Cortex of kidney (tissue), 1 donor: ENCODE measurements at places on chromosomes 2 and 18.

DNA sequence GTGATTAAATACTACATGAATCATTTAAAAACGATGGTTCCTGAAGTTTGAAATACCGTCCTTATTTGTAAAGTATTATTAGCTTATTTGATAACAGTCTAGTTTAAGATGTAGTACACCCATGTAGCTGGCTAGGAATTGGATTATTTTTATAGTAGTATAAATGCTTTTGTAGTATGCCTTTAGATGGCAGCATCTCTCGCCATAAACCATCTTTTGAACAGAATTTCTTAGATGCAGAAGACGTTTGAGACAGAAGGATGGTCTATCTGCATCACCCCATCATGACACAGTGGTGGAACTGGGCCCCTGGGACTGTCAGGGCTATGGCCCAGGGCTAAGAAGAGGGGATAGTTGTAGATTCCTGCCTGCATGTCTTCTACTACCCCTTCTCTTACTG, 152.7 kb downstream of the WDSUB1 start:
- DNase-seq: no peak

DNA sequence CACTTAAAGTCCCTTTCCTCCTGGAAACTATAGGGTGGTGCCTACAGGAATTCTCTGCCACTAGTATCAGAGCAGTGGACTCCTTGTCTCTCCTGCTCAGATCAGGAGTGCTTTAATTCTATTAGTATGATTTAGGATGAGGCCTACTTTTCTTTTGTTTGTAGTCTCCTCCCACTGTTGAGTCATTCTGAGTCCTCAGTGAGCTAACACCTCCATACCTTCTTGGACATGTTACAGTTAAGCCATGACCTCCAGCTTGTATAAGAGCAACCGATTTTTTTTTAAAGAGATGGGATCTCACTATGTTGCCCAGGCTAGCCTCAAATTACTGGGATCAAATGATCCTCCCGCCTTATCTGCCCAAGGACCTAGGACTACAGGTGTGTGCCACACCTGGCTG, 48.7 kb upstream of the OTOF start:
- no peak for DNase-seq

DNA sequence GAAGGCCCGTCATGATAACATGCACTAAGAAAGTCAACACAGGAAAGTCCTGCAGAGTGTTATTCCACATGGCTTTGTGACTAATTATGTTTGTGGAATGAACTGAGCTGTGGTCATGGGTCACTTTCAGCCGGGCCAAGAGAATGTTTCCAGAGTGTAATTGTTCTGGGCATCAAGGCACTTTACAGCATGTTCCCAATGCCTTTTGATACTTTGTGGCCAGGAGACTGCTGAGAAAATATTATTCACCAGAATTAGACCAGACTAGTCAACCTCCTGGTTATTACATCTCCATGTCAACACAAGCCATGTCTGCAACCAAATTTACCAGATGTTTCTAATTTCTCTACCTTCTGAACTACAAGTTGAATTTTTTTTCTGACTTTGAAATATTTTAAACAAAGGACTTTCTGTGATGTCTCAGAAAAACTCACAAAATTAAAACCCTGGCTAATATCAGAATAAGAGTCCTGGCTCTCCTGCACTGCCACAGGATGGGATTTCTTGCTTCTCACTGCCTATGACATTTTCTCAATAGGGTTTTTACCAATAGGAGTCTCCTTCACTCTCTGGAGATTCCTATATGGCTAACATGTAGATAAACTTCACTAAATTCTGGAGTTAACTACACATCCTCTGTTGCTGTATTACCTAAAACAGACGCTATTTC, 90.6 kb upstream of the WDR75 start:
- DNase-seq: no peak

DNA sequence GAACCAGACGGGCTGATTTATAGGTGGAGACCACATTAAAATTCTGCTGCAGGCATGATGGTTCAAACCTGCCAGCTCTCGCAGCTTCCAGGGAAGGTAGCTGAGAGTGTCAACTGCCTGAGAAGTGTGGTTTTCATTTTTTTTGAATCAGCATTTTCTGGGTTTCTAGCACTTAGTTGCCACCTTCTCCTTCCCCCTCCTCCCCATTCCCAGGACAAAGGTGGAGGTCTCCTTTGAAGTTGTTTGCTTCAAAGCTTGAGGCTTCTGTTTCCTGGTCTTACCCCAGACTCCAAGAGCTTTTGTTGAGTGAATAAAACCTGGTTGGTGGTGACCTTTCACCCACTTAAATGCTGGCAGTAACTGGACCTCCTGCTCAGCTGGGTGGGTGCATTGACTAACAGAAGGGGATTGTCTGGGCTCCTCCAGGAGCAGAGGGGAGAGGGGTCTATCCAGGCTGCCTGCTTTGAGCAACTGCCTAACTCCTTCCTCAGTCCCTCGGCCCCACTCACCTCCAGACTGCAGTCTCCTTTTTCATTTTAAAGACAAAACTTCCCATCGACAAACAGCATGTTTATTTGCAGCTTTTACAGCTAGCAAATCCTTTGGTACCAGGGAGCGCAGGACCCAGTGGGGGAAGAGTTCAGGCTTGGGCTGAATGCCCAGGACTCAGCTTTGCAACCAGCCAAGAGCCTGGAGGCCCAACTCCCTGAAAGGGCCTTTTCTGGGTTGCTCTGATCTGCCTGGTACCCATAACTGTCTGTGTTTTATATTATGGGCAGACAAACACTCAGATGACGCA, 3.5 kb downstream of the RHOB start:
- no peak for DNase-seq

GRCh38 chr18:22988208-22988607, 55.1 kb downstream of the RBBP8 start:
- no peak for DNase-seq

GRCh38 chr2:119149611-119150010, 8.9 kb downstream of the C1QL2 start:
- no peak for DNase-seq

DNA sequence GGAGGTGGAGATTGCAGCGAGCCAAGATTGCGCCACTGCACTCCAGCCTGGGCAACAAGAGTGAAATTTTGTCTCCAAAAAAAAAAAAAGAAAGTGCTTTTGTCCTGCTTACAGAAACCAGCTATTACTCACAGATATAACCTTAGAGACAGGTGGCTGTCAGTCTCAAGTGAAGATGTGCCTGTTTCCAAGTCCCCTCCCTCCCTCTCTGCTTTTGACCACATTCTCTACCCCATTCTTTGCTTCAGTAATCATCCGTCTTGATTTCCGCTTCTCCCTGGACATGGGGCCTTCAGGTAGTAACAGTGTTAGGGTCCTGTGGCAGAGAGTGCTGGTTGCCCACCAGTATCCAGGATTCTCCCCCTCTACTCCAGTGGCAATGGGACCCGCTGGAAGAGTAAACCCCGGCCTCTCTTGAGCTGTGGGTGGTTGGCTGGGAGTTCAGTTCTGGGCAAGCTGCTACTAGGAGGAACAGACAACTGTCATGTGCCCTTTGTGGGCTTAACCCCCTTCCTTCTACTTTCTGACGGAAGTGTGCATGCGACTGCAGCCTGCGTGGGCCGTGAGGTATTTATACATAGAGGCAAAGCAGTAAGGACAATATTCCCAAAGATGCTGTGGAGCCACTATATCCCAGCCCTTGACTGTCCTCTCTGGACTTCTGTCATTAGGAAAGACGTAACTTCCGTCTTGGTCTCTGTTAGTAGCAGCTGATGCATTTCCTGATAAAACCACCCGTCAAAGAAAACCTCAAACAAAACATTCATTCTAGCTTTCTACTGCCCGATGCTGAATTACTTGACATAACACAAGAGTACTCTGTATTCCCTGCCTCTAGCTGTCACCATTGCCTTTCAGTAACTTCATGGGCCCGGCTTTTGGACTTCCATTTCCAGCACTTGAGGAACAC, 17.8 kb downstream of the PDCL3 start:
- DNase-seq: no peak

- DNase-seq: no peak
Measured at GRCh38 chr2:3827673-3828575, 124.5 kb downstream of the DCDC2C start.

GRCh38 chr2:133841900-133842299, 273.6 kb upstream of the NCKAP5 start:
- no peak for DNase-seq

- DNase-seq: no peak
Measured at GRCh38 chr2:151757861-151758260, 23.6 kb upstream of the NEB start.

- DNase-seq: no peak
Measured at GRCh38 chr2:107325981-107326786, 440.2 kb upstream of the ST6GAL2 start.

- no peak for DNase-seq
Measured at GRCh38 chr2:74764429-74765272, 69.3 kb upstream of the HK2 start.

- no peak for DNase-seq
Measured at GRCh38 chr2:234019896-234020295, 30.6 kb upstream of the SPP2 start.

GRCh38 chr2:101106453-101107181, 44.6 kb downstream of the TBC1D8 start:
- DNase-seq: no peak

GRCh38 chr2:97992836-97993825, 2.6 kb downstream of the TMEM131 start:
- no peak for DNase-seq

DNA sequence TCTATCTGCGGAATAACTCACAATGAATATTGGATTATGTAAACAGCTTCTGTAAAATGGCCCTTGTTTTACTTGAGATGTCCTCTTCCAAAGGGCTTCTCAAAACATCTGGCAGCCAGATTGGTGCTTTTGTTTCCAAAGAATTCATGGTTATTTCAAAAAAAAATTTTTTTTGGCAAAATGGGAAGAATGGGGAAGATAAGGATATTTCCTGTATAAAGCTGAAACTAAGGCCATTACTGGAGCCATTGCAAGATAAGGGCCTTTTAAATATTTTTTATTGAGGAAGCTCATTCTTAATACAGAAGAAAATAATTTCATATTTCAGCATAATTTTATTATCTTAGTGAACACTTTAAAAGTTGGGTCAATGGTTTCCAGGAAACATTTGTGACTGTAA, 259.1 kb downstream of the GALNT13 start:
- DNase-seq: no peak

GRCh38 chr2:64221935-64222334, 77.7 kb upstream of the PELI1 start:
- DNase-seq: no peak
